Activated CD8-positive, alpha-beta memory T cell treated with anti-CD3 and anti-CD28 coated beads, Interleukin-2, amount 10 ng/mL, durations not matched to agents 7 days and 5 days (primary cell): ENCODE measurements at places on chromosomes 7 and 10. TPM values are rescaled to one million over a fixed set of nuclear protein-coding genes. Genes with fewer than 3 reads are reported as not detected.

DNA sequence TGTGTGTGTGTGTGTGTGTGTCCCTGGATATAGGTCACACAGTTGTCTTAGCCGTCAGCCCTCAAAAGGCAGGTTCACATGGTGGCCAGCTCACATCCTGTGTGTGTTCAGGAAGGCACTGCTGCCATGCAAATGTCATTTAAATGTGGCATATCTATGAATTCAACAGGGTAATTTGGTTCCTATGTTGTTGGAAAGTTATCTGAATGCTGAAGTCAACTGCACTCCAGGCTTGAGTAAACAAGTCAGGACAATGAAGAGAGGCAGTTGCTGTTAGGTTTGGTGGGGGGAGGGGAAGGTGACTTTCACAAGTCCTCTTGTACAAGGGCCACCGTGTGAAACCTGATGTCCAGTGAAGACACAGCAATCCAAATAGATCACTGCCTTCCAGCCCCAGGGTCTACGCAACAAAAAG, 61.1 kb downstream of the PTPRE start:
- no peaks in the 10 kb centered on the region for H3K4me1 ChIP-seq
- H3K4me3 ChIP-seq, result no peak overlapping the region
- H3K27ac ChIP-seq, result no peak overlapping the region
- DNase-seq, result no peak

- no peak overlapping the region for H3K27ac ChIP-seq
- peaks cover 8% of the 10 kb centered on the region for H3K4me1 ChIP-seq
- no peaks in the 10 kb centered on the region for H3K27me3 ChIP-seq
- DNase-seq, result no peak
Measured at GRCh38 chr7:134919240-134919641, 67.1 kb upstream of the AGBL3 start.

GRCh38 chr7:41792120-41792519, 89.2 kb upstream of the INHBA start:
- H3K4me3 ChIP-seq, result no peak overlapping the region
- no peak overlapping the region for H3K27ac ChIP-seq
- H3K27me3 ChIP-seq, result no peaks in the 10 kb centered on the region
- no peaks in the 10 kb centered on the region for H3K4me1 ChIP-seq
- DNase-seq, result no peak

The CYP3A4 gene
- not detected for total RNA-seq

The OR6B1 gene
- total RNA-seq, result not detected

DNA sequence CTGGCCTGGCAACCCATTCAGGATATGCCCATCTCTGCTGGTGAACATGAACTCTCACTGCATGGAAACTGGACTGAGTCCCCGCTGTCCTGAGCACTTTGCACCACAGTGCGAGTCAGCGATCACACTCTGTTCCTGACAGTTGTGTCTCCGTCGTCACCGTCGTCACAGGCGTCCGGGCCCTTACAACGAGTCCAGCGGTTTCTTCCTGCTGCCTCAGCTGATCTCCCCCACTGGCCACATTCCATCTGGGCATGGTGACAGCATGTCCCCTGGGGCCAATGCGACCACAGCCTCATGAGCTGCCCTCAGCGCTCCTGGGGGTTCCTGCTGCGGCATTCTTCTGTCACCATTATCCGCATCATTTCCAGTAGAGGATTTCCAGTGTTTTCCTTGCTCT, 76.8 kb upstream of the KLF6 start:
- peaks cover 2% of the 10 kb centered on the region for H3K36me3 ChIP-seq
- H3K4me1 ChIP-seq, result peaks cover 22% of the 10 kb centered on the region
- H3K4me3 ChIP-seq, result no peak overlapping the region
- no peak for DNase-seq
- H3K27me3 ChIP-seq, result no peaks in the 10 kb centered on the region

DNA sequence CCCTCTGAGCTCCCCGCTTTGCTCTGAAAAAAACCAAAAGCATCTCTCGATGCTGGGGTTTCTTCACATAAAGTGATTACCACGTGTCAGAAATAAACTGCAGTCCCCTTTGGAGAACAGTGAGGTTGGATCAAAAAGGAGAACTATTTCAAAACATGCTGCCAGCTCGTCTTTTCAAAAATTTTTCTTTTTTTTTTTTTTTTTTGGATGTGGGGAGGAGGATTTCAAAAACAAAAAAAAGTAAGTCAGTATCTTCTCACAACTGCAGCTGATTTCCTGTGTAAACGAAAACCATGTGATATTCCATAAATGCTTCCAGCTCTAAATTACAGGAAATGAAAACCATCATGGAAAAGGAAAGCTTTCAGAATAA, 155.0 kb upstream of the LYZL2 start:
- DNase-seq, result no peak
- H3K27me3 ChIP-seq, result no peaks in the 10 kb centered on the region
- peaks cover 27% of the 10 kb centered on the region for H3K4me1 ChIP-seq
- H3K27ac ChIP-seq, result peak overlapping the region; percentile 41
